Non-pigmented ciliary epithelial cell (primary cell): ENCODE measurements at places on chromosomes 12 and 14.

- no peak for DNase-seq
These were observed 41.1 kb upstream of the CLMN start for GRCh38 chr14:95360828-95361227.

DNA sequence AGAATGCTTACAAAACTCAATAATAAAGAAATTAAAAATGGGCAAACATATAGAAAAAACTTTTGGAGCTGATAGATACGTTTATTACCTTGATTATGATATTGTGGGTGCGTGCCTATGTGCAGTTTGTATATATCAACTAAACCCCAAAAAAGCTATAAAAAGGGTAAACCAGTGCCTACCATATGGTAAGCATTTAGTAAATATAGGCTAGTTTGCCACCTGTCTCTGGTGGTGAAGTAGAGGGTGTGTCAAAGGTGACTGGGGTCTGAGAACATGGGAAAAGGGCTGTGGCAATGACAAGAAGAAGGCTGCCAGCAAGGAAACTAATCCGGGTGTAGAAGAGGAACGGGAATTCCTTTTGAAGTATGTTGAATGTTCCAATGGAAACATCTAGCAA lies 18.3 kb downstream of the GALNT8 start:
- no peak for DNase-seq

GRCh38 chr14:75342762-75343599 lies 64.4 kb downstream of the FOS start:
- no peak for DNase-seq

GRCh38 chr12:127284870-127285431 lies 982.0 kb upstream of the TMEM132C start:
- DNase-seq: no peak

GRCh38 chr14:28770630-28771029 lies 4.0 kb downstream of the FOXG1 start:
- DNase-seq: no peak

DNA sequence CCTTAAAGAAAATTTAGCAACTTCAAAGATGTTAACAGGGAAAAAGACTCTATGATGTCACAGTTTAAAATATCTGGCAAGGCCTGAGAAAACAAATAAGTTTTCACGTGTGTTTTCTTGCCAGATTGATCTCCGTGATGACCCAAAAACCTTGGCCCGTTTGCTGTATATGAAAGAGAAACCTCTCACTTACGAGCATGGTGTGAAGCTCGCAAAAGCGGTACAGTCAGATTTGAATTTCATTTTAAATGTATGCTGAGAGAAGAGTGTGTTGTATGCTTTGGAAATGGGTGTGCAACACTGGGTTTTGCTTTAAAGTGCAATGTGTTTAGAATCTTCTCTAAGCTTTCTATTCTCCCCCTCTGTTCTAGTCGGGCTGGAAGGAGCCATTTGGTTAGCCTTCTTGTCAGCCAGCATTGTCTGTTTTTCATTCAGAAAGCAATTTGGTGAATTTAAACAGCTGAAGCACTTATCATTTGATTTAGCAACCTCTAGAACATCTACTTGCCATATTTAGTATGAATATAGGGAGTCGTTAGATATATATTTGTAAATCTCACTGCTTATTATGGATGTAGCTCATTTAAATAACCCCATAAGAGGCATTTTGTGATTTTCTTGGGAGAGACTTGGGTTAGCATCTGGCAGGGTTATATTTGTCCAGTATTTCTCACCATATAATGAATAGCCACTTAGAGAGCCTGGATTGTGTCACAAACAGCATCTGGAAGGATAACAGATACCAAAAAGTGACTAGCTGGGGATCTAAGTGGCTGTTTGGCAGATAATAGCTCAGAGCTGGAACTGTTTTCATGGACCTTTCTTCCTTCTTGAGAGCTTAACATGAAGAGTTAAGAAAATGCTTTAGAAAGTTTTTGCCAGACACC lies 35.5 kb downstream of the GPHB5 start:
- DNase-seq: no peak

DNA sequence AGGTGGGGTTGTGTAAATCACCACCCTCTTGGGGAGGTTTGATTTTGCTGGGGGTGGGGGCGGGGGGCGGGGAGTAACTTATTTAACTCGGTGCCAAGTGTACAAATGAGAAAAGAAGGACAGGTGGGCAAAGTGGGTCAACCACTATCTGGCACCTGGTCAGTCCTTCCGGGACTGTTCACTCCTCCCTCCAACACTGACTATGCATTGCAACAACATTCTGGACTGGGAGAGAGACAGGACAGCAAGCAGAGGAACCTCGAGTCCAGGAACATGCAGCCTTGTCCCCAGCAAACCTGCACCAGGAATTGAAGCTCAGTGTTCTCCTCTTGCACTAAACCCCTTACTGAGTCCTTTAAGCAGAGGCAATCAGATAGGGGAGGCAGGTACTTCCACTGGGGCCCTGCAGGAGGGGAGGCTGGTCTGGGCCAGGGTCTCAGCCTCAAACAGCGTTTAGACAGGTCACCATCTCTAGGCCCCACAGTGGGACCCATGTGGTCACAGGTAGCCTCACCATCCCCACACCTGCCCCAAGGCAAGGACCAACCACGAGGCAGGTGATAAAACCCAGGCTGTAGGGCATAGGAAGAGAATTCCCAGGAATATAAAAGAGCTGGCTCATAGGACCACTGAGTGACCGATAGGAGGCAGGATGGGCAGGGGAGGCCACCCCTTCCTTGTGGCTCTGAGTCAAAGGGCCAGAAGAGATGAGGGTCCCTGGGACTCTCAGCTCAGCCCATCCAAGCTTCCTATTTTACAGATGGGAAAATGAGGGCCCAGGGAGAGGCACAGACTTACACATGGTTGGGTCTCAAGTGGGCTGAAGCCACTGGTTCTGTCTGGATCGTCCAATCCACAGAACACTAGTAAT lies 9.8 kb downstream of the CCDC85C start:
- DNase-seq: no peak
